ENCODE measurements at places on chromosomes 1 and 21. TPM values are rescaled to one million over a fixed set of nuclear protein-coding genes. Genes with fewer than 3 reads are reported as not detected.

DNA sequence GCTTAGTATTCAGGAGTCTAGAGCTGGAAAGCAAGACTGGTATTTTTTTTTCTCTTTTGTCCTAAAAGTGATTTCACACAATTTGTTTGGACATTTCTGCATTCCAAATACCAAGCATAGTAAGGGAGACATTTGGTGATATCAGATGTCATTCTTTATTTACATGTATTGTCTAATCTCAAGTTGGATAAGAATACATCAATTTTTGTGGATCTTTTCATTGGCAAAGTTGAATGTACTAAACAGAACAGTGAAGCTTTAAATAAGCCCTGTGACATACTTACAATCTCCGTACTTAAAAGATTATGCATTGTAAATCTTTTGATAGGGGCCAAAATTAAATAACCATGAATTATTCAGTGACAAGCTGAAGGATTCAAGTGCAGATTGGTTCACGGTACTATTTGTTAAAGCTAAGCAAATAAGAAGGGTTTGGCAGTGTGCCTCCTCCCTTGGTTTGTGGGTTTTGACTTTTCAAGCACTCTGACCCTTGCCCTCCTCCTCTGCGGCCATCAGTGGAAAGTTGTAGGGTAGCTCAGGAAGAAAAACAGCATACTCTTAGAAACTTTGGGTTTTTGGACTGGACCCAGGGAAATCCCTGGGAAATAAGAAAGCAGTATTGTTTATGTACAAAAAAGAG is 663.7 kb downstream of the ADGRL2 start:
- no peak for DNase-seq

The FMO3 gene
- total RNA-seq: 1.7 TPM

- no peak for DNase-seq
Measured at GRCh38 chr1:8174807-8175206, 143.1 kb upstream of the SLC45A1 start.

GRCh38 chr1:86207323-86207722 is 50.8 kb upstream of the COL24A1 start:
- DNase-seq: no peak

- peak; percentile 64 for DNase-seq
Measured at GRCh38 chr1:111690306-111690617, 48.9 kb downstream of the INKA2 start.

The AMY1A gene
- total RNA-seq: 1.1 TPM

GRCh38 chr1:27153549-27153886 is 1.4 kb downstream of the SLC9A1 start:
- DNase-seq: no peak

The DRAXIN gene
- 0.06 TPM for total RNA-seq

The HMGCS2 gene
- total RNA-seq: 0.29 TPM

- DNase-seq: no peak
Measured at GRCh38 chr1:215606564-215607168, 39.6 kb downstream of the KCTD3 start.
